ENCODE measurements at places on chromosomes 5 and 9.

- DNase-seq = peak; percentile 23
These were observed 803 bp upstream of the CCNO start for GRCh38 chr5:55234121-55234700.

GRCh38 chr5:139664727-139665351 is 16.7 kb downstream of the CXXC5 start:
- no peak for DNase-seq

DNA sequence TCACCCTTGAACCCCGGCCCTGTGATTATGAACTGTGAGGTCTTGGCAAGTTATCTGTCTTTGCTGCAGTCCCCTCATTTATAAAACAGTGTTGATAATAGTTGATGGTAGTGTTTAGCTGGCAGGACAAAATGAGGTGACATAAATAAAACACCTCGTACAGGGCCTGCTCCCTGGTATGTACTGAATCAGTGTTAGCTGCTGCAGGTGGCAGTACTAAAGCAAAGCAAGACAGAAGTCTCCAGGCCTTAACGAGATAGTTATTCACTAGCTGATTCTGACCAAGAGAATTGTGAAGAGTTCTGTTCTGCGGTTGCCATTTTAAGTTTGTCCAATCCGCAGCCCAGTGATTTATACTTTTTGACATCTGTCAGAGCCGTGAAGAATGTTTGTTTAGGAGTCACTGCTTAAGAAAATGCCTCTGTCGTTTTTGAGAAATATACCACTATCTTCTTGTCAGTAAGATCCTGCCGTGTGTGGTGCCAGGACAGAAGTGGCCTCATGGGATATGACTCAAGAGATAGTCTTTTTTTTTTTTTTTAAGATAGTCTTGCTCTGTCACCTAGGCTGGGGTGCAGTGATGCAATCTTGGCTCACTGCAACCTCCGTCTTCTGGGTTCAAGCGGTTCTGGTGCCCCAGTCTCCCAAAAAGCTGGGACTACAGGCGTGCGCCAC is 75.9 kb downstream of the KDM4C start:
- DNase-seq = no peak

DNA sequence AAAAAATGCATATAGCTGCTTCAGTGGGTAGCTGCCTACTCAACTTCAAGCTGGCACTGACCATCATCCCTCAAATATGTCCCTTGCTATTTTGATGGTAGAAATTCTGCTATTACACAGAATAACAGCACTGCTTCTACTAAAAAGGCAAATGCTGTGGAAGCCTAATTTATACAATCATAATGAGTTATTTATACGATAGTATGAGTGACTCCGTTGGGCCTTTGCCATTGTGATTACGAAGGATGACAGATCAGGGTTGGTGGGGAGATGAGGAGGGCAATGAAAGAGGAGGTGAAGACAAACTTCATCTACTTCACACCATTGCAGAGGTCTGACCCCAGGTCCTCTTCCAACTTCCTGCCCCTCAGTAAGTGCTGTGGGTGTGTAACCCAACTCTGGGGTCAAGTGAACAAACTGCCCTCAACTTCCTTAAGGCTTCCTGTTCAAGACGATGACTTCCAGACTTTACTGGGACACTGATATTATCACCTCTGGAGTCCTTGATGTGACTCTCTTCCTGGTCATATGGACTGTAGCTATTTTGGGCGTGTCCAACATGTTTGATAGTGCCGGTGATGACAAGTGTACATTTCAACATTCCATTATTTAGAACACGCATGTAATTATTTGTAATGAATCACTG is 74.1 kb upstream of the RPS23 start:
- DNase-seq = no peak

DNA sequence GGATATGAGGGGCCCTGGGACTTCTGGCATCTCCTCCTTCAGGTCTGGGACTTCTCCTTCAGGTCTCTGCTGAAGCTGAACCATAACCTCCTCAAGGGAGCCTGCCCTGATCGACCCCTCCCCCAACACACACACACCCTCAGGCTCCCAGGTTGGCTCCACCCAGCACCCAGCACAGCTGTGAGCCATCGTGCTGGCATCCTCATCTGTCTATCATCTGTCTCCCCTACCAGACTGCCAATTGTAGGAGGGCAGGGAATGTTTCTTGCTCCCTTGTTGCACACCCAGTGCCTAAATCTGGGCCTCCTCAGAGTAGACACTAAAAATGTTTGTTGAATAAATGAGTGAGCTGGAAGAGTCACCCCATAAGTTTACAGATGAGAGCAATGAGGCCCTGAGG is 71.4 kb downstream of the LRSAM1 start:
- DNase-seq = peak; percentile 76

DNA sequence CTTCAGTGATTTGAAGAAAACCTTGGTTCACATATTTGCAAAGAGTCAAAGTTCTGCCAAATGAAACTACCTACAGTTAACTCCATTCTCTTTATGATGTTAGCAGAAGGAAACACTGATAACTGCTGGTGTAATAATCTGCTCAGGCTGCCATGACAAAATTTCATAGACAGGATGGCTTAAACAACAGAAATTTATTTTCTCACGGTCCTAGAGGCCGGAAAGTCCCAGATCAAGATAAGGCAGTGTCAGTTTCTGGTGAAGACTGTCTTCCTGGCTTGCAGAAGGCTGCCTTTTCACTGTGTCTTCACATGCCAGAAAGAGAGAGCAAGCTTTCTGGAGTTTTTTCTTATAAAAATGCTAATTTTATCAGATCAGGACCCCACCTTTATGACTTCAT is 102.4 kb upstream of the PARP8 start:
- DNase-seq = no peak

GRCh38 chr5:174140452-174141020 is 95.0 kb downstream of the NSG2 start:
- no peak for DNase-seq

- no peak for DNase-seq
These were observed 152.5 kb upstream of the PTCH1 start for GRCh38 chr9:95669253-95669652.

- DNase-seq = no peak
These were observed 83.8 kb downstream of the SV2C start for GRCh38 chr5:76166886-76167576.

DNA sequence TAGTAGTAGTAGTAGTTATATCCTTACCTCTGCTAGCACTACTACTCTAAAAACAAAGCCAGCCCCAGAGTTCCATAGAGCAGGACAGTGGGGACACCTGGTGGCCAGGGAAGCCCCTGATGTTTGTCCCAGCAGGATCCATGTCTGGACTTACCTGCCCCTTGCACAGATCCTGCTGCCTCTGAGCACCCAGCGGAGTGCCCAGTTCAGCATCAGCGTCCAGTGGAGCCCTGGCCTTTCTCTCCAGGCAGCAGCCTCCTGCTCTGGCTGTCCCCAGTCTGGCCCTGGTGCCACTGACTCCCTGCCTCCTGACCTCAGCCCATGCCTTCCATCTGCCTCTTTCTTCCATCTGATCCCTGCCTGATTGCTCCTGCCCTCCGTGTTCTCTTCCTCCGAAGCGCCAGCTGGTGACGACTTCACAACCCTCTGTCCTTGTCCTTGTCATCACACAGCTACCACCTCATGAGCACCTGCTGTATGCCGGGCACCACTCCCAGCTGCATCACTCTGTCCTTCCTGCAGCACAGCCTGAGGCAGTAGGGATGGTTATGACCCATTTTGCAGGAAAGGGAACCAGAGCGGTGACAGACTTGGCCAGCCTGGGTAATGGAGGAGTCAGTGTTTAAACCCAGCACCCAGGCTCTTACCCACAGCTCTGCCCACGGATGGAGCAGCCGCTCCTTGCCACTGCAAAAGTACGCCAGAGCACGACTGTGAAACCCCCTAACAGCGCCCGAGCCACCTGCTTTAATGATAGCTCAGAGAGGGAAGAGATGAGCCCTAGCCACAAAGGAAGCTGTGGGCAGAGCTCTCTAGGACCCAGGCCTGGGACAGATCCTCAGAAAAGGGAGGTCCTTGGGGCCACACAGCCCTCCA is 11.5 kb downstream of the SARDH start:
- DNase-seq = no peak

DNA sequence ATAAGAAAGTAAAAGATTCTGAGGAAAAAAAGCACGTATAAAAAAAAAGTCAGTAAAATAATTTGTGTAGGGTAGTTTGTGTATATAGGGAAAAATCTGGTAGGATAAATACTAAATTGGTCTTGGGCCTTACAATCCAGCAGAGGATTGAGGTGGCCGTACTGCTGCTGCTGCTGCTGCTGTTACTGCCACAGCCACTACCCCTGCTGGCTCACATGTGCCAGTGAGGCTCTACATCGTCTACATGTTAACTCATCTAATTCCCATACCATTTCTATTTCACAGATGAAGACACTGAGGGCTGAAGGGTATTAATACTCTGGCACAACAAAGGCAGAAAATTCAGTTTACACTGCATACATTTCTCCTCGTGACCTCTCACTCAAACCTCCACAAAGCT is 928.5 kb downstream of the TLE4 start:
- no peak for DNase-seq

DNA sequence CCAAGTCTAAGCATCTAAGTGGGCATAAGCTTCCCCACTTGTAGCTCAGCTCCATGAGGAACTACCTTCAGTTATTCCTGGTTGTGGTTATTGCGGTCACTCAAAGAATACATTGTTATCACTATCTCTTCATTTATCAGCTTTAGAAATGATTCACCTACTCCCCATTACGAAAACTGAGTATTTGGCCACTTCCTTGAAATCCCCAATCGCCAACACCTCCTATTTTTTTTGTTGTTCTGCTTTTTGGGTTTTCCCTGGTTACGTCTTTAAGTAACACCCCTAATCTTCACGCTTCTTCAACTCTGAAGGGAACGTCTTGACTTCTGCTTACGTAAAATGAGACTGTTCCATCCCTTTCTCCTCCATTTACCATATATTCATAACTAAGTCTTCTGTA is 20.7 kb downstream of the MAPK9 start:
- DNase-seq = no peak

DNA sequence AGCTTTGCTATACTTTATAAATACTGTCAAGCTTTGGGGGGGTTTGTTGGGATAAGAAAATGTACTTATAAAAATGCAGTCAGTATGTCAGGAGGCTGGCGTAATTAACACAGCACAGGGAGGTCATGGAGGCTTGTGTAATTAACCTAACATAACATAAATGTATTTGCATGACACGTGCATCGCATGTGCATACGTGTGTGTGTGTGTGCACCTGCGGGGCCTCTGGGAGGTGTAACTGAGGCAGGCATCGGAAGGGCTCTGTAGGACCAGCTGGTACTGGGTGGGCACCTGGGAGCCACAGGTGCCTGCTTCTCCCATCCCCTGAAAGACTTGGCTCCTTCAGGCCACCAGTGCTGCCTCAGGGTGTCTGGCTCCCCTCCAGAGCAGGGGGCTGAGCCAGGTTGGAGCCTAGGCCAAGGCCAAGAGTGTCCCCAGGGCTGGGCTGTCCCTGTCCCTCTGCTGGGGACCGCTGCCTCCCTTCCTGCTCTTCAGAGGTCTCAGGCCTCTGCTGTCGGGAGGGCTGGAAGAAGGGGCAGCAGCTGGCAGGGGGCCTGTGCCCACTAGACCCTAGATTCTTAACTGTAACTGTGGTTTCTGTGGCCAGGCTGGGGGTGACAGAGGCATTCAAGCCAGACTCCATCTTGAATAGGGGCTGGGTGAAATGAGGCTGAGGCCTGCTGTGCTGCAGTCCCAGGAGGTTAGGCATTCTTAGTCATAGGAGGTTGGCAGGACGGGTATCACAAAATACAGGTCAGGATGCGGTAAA is 9.0 kb downstream of the FCN2 start:
- no peak for DNase-seq

DNA sequence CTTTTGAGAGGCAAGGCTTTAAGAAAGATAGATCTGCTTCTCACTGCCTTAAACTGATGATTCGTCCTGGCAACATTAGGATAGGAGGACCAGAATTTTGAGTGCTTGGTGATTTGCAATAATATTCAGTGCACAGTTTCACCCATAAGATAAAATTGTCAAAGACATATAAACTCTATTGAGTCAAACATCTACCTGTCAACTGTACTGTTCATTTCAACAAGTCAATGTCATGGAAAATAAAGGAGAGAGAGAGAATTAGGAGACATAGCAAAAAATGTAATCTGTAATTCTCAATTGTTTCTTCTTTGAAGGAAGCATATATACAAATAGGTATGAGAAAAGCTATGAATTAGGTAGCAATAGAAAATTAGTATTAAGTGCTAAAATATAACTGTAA is 237.2 kb downstream of the CDH12 start:
- DNase-seq = no peak

- DNase-seq = peak; percentile 85
These were observed 2.1 kb downstream of the TLN1 start for GRCh38 chr9:35729700-35730485.

DNA sequence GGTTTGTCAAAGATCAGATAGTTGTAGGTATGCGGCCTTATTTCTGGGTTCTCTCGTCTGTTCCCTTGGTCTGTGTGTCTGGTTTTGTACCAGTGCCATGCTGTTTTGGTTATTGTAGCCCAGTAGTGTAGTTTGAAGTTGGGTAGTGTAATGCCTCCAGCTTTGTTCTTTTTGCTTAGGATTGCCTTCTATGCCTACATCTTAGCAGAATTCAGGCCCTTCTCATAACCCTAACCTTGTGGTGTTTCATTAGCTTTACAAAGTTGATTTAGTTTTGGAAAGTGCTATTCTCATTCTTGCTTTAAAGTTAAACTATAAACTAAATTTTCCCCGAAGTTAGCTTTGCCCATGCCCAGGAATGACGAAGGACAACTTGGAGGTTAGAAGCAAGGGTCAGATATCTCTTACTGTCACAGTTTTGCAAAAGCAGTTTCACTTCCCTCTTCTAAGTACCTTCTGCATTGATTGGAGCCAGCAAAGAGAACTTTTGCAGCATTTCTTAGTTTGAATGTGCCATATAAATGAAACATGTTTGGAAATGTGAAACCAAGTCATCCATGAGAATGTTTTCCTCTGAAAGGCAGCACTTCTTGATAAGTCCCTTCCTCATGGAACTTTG is 274.3 kb upstream of the DMRT1 start:
- no peak for DNase-seq

GRCh38 chr9:89996773-89997172 is 392.0 kb downstream of the GADD45G start:
- DNase-seq = no peak

DNA sequence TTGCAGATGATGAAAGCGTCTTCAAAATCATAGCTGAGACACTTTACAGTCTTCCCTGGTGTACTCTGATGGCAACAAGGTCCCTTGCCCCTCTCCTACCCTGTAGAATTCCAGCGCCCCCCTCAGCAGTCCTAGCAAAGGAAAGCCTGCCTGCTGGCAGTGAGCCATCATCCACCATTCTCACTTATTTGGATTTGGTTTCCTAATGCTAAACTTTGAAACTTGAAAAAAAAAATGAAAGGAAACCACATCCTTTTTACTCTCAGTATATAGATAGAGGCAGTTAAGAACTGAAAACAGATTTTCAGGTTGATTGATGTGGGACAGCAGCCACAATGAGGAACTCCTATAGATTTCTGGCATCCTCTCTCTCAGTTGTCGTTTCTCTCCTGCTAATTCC is at the start of gene GZMA:
GZMA (plus strand) TSS at position 299 of the 400 bp plus-strand sequence; CDS start at position 336, 37 bp downstream.
- DNase-seq = no peak

DNA sequence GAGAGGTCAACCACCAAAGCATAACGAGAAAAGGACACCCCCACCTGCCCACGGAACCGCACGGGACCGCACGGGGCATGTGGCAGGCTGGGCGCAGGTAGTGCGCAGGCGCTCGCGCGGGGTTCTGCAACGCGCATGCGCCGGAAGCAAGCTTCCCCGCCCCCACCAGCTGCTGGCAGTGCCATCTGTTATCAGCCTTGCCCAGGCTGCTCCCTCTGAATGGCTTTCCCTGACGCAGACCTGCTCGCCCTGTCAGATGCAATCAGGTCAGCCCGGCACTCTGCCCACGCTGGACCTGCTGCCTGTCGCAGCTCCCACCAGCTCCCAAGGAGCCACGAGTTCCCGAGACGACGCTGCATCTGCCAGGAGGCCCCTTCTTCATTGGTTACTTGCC is 22.8 kb downstream of the PTCH1 start:
- DNase-seq = no peak

- peak; percentile 61 for DNase-seq
These were observed 320.1 kb downstream of the AGTPBP1 start for GRCh38 chr9:85421641-85422040.

Measured in kidney glomerular epithelial cell (primary cell).